Activated T-helper 1 cell treated with anti-CD3 and anti-CD28 coated beads, Interleukin-12 subunit alpha, Interleukin-12 subunit beta, Interleukin-2, Interleukin-4 antibody, amounts not matched to agents 30 ng/mL and 10 ng/mL and 1 ng/mL, durations not matched to agents 14 hours and 24 hours and 36 hours (primary cell): ENCODE measurements at places on chromosomes 5 and 9. TPM values are rescaled to one million over a fixed set of nuclear protein-coding genes. Genes with fewer than 3 reads are reported as not detected.
A peak's percentile ranks its signal among the peaks of the same experiment; 100 is the strongest.

DNA sequence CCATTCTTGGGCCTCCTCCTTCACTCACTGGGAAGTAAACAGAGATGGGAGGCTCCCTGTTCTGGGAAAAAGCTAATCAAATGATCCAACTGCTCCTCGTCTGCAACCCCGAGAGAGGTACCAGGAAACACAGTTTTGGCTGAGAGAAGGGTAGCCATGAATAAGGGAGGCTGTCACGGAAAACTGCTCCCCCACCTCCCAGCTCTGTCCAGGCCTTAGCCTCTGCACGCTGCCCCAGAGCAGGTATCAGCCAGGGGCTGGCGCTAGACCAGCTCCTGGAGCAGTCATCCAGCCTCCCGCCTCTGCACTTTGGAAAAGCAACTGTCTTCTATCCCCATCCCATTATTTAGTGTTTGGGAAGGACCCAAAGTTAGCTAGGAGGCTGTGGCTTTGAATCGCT lies 266.1 kb downstream of the NDUFS4 start:
- H3K36me3 ChIP-seq = no peaks in the 10 kb centered on the region
- no peak overlapping the region for H3K4me3 ChIP-seq
- DNase-seq = no peak
- H3K27ac ChIP-seq = no peak overlapping the region

DNA sequence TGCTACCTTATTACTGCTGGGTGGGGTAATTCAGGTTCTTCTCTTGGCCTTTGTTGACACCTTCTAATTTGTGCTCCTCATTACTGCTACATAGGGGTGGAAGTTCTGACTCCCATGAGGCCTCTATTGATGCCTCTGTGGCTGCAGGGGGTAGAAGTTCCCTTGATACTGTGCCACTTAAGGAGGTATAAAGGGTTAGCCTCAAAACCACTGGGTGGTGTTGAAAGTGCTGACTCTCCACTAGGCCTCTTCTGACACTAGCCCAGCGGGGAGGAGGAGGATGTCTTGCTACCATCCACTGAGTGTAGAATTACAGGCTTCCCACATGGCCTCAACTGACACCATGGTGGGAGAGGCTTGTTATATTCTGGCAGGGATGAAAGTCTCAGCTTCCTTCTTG lies 36.7 kb upstream of the CCDC112 start:
- no peak for DNase-seq
- H3K36me3 ChIP-seq = no peaks in the 10 kb centered on the region
- H3K4me1 ChIP-seq = peaks cover 4% of the 10 kb centered on the region
- H3K4me3 ChIP-seq = no peak overlapping the region
- no peak overlapping the region for H3K27ac ChIP-seq

DNA sequence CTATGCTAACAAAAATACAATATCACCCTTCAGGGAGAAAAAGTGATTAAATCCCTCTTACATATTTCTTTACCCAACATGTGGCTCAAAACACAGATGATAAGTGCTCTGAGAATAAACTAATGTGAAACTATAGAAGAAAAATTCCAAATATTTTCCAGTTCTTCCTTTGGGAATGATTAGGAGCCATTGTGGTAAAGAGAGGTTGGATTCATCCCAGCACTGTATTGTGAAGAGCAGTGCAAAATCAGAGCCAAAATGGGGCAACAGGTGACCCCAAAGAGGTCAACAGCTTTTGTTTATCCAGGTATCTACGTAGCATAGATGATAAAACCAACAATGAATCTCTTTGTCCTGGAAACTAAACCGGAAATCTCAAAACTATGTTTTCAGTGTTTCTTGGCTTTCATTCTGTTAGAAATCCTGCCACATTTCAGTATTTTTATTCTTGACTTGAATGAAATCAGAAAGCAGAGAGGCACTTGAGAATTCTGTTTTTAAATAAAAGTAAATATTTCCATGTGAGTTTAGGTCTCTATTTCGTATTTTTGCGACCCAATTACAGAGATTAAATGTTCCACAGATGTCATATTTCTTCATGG lies 120.4 kb upstream of the FST start:
- no peak for DNase-seq
- no peaks in the 10 kb centered on the region for H3K4me1 ChIP-seq
- no peak overlapping the region for H3K27ac ChIP-seq
- no peaks in the 10 kb centered on the region for H3K36me3 ChIP-seq
- no peak overlapping the region for H3K4me3 ChIP-seq
- peaks cover 1% of the 10 kb centered on the region for H3K27me3 ChIP-seq

GRCh38 chr9:133202145-133202513 lies 6.9 kb downstream of the OBP2B start:
- peaks cover 7% of the 10 kb centered on the region for H3K27me3 ChIP-seq
- H3K27ac ChIP-seq = no peak overlapping the region
- no peaks in the 10 kb centered on the region for H3K4me1 ChIP-seq
- H3K36me3 ChIP-seq = peaks cover 2% of the 10 kb centered on the region
- H3K4me3 ChIP-seq = no peak overlapping the region

The TLX3 gene
- total RNA-seq = not detected in 2 replicates

The CDKN2B gene
- total RNA-seq = 0.73 and 0.76 TPM in 2 replicates

DNA sequence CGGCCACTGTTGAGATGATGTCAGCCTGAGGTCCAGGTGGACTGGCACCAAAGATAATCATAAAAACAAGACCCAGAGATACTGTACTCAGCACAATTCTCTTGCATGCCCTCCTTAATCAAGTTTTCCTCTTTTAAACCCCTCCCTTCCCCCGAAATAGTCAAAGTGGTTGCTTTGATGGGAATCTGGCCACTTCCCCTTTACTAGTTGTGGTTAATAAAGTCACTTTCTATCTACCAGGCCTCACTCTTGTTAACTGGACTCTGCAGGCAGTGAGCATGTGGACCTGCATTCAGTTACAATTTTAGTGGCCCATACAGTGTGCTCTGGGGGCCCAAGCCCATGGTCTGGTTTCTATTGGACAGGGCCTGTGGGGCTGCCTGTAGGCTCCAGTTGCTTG lies 17.5 kb downstream of the FBP2 start:
- no peaks in the 10 kb centered on the region for H3K4me1 ChIP-seq
- no peak overlapping the region for H3K27ac ChIP-seq
- no peak for DNase-seq
- no peak overlapping the region for H3K4me3 ChIP-seq

DNA sequence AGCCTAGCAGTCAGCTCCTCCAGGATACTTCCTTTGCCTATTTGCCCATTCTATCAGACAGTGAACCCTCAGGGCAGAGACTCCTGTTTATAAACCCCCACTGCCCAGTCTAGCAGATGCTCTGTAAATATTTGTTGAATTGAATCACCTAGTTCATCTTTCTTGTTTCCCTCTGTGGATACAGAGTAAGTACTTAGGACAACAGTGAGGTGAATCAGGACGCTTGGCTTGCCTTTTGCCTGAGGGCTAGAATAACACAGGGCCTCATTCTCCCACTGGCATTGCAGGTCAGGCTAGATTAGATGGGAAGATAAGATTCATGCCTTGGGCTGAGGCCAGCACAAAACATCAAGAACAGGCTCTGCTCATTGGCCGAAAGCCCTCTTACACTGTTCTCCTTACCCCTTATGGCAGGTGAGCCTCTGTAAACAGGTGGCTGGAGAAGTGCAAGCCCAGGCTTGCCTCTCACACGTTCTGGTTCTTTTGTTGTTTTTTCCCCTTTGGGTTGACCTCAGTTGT lies 22.2 kb downstream of the TNFSF8 start:
- H3K4me3 ChIP-seq = peak overlapping the region; percentile 64
- H3K36me3 ChIP-seq = peaks cover 83% of the 10 kb centered on the region
- peak; percentile 58 for DNase-seq
- H3K27ac ChIP-seq = peak overlapping the region; percentile 97

DNA sequence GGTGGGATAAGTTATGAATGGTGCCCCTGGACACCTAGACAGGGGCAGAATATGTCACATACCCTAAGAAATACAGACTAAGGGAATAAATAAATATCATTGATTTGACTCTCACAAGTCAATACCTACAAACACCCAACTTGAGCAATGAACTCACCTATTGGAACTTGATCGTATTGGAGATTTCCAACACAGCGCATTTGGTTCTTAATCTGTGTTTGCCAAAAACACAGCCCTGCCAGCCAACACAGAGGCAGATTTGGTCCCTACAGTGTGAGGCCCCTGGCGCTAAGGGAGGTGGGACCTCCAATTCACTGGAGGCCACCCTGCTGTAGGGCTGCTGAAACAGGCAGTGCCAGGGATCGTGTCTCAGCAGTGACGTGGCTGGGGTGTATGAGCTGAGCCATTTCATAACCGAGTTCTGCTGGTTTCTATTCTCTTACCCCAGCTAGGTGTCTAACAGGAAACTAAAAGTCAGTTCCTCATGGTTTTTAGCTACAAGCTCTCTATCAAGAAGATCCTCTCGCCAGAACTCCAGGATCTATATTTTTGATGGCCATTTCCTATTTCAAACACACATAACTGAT lies 84.5 kb downstream of the SLC1A1 start:
- no peaks in the 10 kb centered on the region for H3K36me3 ChIP-seq
- no peak overlapping the region for H3K4me3 ChIP-seq
- peaks cover 32% of the 10 kb centered on the region for H3K4me1 ChIP-seq
- no peak overlapping the region for H3K27ac ChIP-seq
- H3K27me3 ChIP-seq = no peaks in the 10 kb centered on the region

- H3K27ac ChIP-seq = no peak overlapping the region
- no peak for DNase-seq
- H3K4me1 ChIP-seq = no peaks in the 10 kb centered on the region
- H3K4me3 ChIP-seq = no peak overlapping the region
These were observed 24.4 kb downstream of the ZNF474 start for GRCh38 chr5:122153774-122154173.

GRCh38 chr5:103271570-103272289 lies 13.2 kb downstream of the MACIR start:
- H3K27ac ChIP-seq = no peak overlapping the region
- no peak overlapping the region for H3K4me3 ChIP-seq
- H3K36me3 ChIP-seq = peaks cover 4% of the 10 kb centered on the region
- no peaks in the 10 kb centered on the region for H3K27me3 ChIP-seq
- peaks cover 32% of the 10 kb centered on the region for H3K4me1 ChIP-seq

DNA sequence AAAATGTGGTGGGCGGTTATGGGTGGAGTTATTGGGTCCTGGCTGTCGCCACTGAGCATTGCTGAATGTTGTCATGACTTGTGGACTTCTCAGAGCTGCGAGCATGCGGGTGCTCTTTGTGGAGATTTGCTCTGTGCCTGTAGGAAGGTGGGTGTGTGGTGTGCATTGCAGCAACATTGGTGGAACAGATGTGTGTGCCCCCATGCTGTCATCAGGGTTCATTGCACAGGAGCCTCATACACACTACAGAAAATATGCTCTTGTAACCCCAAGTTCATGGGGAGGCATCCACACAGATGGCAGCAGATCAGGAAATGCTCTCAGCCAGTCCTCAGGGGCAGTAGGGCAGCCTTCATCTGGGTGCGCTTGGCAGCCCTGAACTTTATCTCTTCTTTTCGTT lies 55.9 kb upstream of the PHF2 start:
- no peak overlapping the region for H3K27ac ChIP-seq
- peaks cover 37% of the 10 kb centered on the region for H3K36me3 ChIP-seq
- H3K27me3 ChIP-seq = no peaks in the 10 kb centered on the region
- H3K4me3 ChIP-seq = no peak overlapping the region
- H3K4me1 ChIP-seq = peaks cover 28% of the 10 kb centered on the region

DNA sequence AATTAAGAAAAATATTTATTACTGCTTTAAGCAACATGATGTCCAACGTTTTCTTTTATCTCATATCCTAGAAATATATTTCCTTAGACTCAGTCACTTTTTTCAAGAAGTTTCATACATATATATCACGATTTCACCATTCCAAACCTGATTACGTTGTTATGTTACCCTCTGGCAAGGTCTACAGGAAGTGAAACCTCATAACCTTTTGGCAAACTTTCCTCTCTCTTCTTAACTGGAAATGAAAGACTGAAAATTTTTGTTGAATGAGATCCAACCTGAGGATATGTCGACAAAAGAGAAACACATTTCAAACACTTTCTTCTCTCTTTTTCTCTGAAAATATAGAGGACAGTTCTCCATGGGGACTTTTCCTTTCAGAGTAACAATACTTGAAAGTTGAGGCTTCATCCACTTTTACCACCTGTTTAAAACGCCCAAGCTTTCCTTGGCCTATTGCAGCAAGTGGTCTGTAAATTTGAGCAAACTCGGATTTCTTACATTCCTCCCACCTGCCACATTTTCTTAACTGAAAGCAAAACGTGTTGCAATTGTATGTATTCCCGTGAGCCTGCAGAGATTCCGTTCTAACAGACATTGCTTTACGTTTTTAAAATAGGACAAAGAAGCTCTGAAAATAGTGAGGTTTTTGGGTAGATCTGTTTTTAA lies 298.1 kb downstream of the CETN3 start:
- DNase-seq = no peak
- no peak overlapping the region for H3K4me3 ChIP-seq
- no peaks in the 10 kb centered on the region for H3K36me3 ChIP-seq
- no peaks in the 10 kb centered on the region for H3K27me3 ChIP-seq

The PCDHB7 gene
- total RNA-seq = not detected in 2 replicates
